Left kidney (tissue), 8 donors: ENCODE measurements at places on chromosomes 1 and 21.
A peak's percentile ranks its signal among the peaks of the same experiment; 100 is the strongest.

GRCh38 chr1:30353637-30354036, 369.7 kb downstream of the MATN1 start:
- DNase-seq = no peak

DNA sequence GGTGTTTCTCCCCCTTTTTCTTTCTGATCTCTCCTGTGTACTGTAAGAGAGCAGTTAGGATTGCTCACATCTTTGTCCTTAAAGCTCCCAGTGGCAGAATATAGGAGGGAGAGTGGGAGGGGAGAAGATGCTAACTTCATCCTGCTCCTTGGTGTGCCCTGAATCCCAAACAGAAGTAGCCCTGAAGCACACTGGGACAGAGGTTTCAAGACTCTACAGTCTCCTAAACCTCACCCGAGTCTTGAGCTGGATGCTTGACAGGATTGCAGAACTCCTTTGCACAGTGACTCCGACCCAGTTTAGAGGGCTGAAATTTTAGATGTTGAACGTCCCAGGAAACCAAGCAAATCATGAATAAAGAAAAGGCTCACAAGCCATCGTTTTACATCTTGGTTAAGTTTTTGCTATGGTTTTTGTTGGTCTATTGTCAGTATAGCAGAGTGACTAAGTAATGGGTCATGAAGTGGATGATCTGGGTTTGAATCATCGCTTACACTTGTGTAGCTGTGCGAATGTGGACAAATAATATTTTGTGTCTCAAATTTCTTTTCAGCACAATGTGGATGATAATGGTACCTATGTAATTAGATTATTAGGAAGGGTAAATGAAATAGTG, 37.5 kb downstream of the XCL2 start:
- DNase-seq = no peak

GRCh38 chr1:85884372-85885035, 176.3 kb upstream of the ZNHIT6 start:
- peak; percentile 13 for DNase-seq

DNA sequence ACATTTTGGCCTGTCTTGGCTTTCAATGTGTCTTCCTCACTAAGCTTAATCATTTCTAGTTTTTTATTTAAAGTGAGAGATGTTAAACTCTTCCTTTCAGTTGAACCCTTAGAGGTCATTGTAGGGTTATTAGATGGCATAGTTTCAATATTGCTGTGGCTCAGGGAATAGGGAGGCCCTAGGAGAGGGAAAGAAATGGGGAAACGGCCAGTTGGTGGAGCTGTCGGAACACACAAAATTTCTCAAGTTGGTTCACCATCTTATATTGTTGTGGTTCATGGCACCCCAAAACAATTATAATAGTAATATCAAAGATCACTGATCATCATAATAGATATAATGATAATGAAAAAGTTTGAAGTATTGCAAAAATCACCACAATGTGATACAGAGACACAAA, 31.4 kb upstream of the KAZN start:
- no peak for DNase-seq

GRCh38 chr1:68223687-68224086, 8.6 kb downstream of the WLS start:
- no peak for DNase-seq

DNA sequence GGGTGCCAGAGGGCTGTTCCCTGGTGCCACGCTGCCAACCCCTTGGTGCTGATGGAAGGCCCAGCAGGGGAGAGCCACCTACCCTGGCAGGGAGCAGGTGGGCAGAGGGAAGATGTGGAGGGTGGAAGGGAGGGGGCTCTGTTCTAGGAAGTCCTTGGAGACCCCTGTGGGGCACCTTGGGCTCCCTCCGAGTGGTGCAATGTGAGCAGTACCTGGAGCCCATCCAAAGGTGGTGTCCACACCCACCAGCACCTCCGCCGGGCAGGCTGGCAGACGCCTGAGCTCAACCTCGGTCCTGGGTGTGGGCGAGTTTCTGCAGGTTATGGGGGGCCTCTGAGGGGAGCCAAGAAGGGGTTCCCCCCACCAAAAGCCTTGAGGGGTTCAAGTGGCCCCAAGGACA, 11.3 kb upstream of the DNMT3L start:
- DNase-seq = no peak

DNA sequence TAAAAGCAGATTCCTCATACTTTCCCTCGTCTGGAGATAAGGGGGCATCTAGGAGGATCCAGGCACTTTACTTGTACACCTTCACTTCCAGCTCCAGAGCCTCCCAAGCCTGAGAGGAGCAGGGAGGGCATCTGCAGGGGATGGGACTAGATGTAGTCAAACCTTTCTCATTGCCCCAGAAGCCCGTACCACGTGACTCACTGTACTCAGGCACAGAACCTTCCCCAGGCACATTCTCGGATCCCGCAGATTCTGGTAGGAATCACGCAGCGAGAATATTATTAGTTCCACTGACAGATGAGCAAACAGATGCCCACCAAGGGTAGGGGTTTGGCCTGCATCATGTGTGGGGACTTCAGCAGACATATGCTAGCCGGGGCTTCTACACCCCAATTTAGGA, 25.2 kb upstream of the TNR start:
- DNase-seq = no peak

GRCh38 chr1:200436436-200436835, 26.6 kb upstream of the ZNF281 start:
- DNase-seq = no peak

DNA sequence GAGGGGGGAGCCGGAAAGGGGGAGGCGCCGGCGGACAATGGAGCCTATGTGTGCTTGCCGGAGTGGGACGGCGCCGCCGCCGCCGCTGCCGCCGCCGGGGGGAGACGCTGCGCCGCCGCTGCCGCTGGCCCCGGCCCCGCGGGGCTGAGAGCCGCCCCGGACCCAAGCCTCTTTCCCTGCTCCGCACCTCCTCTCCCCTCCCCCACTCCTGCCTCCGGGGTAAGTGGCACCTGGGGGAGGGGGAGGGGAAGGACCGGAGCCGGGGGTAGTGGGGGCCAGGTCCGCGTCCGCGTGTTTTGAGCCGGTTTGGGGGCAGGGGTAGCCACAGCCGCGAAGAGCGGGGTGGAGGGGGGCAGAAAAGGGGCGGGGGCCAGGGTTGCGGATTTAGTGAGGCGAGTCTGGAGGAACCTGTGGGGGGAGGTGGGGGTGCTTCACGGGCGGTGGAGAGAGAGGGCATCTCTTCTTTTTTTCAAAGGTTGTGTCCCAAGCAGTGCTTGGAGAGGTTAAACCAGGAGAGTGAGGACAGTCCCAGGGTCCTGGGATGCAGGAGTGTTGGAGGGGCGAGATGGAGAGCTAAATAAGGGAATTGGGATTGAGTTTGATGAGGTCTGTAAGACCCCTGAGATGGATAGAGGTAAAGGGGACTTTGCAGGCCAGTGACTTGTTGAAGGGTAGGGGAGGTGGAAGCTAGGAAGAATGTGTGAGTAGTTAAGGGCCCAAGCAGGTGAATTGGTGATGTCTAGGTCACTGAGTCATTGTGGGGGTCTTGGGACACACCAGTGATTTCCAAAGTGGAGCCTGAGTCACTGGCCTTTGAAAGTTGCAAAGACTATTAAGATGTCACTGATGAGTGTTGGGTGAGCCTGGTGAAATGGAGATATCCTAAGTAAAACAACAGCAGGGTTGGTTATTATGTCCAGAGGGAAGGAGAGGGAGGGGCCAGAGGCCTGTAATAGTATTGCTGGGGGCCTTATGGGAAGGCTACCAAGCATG, 59.1 kb downstream of the BCL9 start:
- DNase-seq = peak; percentile 30

GRCh38 chr1:36884029-36884701, 150.2 kb downstream of the GRIK3 start:
- no peak for DNase-seq

DNA sequence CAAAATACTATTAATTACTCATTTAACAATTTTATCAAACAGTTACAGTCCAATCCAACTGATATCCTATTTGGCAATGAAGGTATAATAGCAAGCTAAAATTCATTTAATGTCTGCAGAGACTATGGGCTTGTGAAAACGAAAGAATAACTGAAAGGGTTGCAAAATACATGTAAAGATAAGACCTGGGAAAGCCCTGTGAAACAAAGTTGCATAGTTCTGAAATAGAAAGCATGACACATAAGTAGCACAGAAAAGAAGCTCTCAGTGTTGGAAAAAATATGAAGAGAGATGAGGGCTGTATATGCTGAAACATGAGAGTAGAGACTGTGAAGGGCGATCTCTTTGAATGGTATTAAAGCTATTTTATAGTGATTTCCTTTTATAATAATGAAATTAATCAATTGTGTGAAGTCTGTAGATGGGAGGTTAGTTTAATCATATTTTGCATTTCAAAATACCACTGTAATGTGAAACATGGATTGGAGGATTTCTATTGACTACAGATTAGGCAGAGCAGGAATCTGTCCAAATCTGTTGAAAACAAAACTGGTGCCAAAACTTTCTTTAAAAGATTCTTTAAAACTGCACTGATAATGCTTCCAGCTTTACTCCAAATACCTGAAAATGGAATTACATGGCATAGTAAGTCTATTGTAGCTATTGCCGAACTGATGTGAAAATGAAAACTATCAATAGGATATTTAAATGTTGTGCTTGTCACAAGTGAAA, 1518.9 kb upstream of the B3GALT2 start:
- DNase-seq = no peak

- no peak for DNase-seq
Measured at GRCh38 chr1:82185084-82185483, 384.4 kb downstream of the ADGRL2 start.

DNA sequence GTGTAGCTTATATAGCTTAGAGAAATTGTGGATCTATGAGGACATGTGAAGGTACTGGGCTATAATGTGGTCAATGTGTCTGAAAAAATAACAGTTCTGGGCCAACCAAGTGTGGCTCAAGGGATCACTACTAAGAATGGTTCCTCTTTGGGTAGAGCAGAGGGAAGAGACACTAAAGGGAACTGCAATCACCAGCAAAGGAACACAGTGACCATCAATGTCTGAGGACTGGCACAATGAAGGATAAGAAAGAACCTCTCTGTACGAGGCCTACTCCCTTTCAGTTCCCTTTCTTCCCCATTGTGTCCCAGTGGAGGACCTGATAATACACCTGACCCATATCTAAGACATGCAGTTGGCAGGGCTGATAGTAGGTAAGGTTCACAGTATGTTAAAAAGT, 89.9 kb upstream of the JAK1 start:
- DNase-seq = no peak

DNA sequence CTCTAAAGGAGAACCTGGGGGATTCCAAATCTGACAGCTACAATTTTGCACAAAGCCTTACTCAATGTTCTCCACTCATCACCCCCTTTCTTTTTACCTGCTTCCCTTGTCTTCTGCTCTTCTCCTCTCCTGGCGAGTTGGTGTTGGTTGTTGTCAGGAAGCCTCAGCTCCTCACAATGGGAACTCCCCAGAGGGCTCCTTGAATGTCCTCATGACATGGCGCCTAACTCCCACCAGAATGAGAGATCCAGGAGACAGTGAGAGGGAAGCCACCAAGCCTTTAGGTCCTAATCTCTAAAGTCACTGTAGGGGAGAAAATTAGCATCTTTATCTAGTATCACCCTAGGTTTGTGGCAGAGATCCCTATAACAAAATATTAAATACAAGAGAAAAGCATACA, 87.8 kb downstream of the SLC16A1 start:
- DNase-seq = no peak

DNA sequence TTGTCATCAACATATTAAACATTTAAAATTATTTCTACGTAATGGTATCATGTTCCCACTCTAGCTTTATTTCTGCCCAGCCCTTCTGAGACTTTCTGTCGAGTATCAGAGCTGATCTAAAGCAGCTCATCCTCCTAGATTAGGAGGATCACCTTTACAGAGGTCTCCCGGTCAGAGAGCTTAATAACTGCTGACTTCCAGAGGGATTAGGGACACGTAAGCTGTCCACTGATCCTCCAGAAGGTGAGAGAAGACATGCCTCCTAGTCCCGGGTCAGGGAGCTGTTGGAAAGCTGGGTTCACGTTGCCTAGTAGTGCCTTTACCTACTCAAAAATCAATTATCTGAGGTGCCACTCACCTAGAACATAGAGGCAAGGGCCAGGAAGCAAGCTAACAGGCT, 31.2 kb upstream of the NADK start:
- no peak for DNase-seq

- peak; percentile 57 for DNase-seq
Measured at GRCh38 chr1:224183591-224184312, 712 bp downstream of the DEGS1 start.

DNA sequence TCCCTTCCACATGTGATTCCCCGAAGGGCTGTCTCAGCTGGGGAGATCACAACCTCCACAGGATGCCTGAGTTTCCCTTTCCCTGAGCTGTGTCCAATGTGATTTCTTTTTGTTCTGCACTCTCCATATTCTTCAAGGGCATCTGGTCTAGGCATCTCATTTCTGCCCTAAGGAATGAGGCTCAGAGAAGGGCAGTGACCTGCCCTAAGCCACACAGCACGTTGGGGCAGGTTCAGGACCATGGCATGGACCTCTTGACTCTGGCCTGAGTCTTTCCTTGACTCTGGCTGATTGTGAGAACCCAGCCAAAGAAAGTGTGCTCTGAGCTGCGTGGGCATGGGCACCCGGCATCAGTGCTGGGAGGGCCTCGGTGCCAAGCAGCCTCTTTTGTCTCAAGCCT, 590.3 kb downstream of the PTPRU start:
- DNase-seq = no peak

DNA sequence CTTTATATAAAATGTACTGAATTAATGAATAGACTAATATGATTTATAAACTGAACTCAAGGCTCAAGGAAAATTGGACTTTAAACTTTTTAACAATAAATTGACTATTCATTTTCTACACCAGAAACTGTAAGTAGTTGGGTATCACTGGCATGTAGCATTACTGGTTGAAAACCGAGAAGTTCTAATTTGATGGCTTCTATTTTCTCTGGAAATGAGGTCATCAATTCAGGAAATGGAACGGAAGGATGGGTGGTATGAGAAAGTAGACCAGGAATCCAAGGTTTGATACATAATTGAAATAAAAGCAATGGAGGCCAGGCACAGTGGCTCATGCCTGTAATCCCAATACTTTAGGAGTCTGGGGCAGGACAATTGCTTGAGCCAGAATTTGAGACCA, 50.4 kb downstream of the RERE start:
- no peak for DNase-seq

DNA sequence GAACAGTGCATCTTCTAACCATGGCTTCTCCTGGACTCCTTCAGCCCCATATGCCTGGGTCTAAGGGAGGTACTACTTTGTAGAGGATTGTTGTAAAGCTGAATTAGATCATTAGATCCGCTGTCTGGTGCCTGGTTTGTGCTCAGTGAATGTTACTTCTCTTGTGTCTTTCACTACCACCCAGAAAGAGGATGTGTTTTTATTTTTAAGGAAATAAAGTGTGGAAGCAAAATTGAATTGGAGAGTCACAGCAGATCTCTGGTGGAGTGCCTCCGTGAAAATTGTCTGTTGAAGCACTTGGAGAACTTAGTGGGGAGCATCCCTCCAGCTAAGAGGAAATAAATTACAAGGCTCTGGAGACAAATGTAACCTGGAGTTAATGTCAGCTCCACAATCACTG, 101.8 kb upstream of the ARTN start:
- DNase-seq = no peak
